ENCODE measurements at places on chromosomes 2 and 18.

DNA sequence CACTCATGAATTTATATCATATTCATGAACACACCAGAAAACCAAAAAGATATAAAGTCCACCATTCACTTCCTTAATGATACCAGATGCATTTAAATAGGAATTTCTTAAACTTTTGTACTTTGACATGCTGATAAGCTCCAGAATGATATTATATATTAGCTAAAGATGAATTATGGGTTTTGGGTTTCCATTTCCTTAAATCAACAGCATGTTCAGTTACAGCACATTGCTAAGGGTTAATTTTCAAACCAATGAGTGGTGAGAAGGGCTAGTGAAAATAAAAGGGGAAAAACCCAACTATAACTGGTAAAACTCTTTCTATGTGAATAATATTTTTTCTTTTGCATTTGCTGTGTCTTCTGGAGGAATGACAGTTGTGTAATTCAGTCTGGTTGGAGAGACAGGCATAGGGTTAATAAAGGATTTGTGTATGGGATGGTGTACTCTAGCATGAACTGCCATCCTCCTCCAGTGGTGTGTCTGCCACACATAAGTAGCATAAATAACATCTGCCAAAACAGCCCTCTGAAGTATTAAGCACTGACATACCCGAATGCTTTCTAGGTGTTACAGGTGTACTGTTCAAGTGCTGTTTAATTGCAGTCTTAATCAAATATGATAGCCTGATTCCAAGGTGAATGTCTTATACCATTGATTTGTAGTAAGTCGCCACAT lies 19.3 kb upstream of the CPS1 start:
- H3K36me3 ChIP-seq, result no peaks in the 10 kb centered on the region
- H3K27me3 ChIP-seq, result peaks cover 2% of the 10 kb centered on the region
- no peaks in the 10 kb centered on the region for H3K4me1 ChIP-seq
- DNase-seq, result no peak
- no peak overlapping the region for H3K27ac ChIP-seq

DNA sequence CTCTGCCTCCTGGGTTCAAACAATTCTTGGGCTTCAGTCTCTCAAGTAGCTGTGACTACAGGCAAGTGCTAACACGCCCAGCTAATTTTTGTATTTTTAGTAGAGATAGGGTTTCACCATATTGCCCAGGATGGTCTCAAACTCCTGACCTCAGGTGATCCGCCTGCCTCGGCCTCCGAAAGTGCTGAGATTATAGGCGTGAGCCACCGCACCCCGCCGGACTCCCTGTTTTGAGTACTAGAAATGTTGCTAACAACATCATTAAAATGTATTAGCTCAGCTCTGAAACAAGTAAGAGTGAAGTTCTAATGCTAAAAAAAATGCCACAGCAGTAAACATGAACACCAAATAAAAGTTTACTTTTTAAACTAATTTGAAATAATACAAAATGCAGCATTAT lies 937.7 kb downstream of the CPS1 start:
- no peak for DNase-seq
- H3K27me3 ChIP-seq, result no peaks in the 10 kb centered on the region
- H3K4me1 ChIP-seq, result no peaks in the 10 kb centered on the region
- no peak overlapping the region for H3K27ac ChIP-seq
- no peak overlapping the region for H3K4me3 ChIP-seq

DNA sequence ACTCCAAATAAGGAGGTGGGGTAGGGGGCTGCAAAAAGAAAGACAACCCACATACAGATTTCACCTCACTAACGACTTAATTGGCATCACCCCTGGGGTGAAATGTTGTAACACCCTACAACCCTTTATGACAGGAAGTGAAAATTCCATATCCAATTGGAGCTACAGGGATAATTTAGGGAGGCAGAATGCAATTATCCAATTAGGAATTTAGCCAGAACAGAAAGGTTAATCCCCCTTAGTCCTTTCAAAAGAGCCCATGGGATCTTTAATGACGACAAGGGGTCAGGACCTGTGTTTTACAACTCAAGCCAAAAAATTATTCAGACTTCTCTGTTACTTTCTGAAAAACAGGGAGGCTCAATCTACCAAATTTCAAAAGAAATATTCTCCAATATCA lies 1027.1 kb downstream of the TMEM182 start:
- no peak overlapping the region for H3K4me3 ChIP-seq
- DNase-seq, result no peak
- H3K36me3 ChIP-seq, result no peaks in the 10 kb centered on the region

DNA sequence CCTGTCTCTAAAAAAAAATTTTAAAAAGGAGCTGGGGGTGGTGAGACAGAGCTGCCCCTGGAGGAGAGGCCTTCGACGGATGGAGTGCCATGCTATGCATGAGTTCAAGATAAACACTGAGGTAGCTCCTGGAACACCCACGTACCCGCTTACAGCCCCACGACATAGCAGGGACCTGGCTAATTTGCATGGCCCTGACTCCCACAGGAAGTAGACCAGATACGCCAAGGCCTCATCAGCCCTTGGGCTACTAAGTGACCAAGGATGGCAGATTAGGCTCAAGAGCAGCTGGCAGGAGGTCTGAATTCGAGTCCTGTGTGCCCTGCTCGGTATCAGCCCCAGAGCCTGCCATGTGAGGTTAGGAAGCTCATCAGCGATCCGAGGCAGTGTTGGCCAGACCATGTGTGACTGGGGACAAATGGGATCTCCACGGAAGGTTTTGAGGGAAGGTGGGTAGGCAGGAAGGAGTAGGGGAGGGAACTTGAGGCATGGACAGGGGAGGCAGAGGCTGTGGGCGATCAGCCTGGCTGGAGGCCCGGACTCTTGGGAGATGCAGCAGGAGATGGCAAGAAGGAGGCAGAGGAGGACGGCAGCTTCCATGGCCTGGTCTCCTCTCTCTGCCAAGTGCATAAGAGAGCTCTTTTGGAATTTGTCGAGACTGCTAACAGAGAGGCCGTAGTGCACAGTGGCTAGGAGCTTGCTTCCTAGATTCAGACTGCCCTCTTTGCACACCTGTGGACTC lies 218.3 kb downstream of the GLI2 start:
- H3K27ac ChIP-seq, result no peak overlapping the region
- H3K27me3 ChIP-seq, result no peaks in the 10 kb centered on the region
- no peaks in the 10 kb centered on the region for H3K4me1 ChIP-seq
- H3K4me3 ChIP-seq, result no peak overlapping the region
- DNase-seq, result no peak

DNA sequence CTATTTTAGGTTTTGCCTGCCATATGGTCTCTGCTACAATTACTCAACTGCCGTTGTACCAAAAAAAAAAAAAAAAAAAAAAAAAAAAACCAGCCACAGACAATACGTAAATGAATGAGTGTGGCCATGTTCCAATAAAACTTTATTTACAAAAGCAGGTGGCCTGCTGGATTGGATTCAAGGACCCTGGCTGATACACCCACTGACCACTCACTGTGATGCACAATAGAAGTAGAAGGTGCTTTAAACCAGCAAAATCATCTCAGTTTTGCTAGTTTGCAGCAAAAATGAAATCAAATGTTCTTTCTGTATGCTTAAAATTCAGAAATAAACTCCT lies 137.4 kb downstream of the AKAIN1 start:
- peaks cover 19% of the 10 kb centered on the region for H3K4me1 ChIP-seq
- H3K27me3 ChIP-seq, result peaks cover 2% of the 10 kb centered on the region
- no peak overlapping the region for H3K27ac ChIP-seq
- no peak for DNase-seq
- H3K4me3 ChIP-seq, result no peak overlapping the region

GRCh38 chr2:11810237-11810977 lies 64.0 kb downstream of the LPIN1 start:
- peaks cover 60% of the 10 kb centered on the region for H3K36me3 ChIP-seq
- H3K4me3 ChIP-seq, result no peak overlapping the region
- peaks cover 11% of the 10 kb centered on the region for H3K4me1 ChIP-seq

GRCh38 chr2:105760191-105760590 lies 15.5 kb downstream of the NCK2 start:
- H3K4me3 ChIP-seq, result peak overlapping the region; percentile 21
- peaks cover 94% of the 10 kb centered on the region for H3K4me1 ChIP-seq
- DNase-seq, result no peak
- no peaks in the 10 kb centered on the region for H3K27me3 ChIP-seq
- H3K27ac ChIP-seq, result peak overlapping the region; percentile 87
- peaks cover 60% of the 10 kb centered on the region for H3K36me3 ChIP-seq

- DNase-seq, result no peak
- peaks cover 4% of the 10 kb centered on the region for H3K4me1 ChIP-seq
- H3K4me3 ChIP-seq, result no peak overlapping the region
- no peaks in the 10 kb centered on the region for H3K36me3 ChIP-seq
Observed at GRCh38 chr2:69817729-69818501, 11.5 kb upstream of the GMCL1 start.

GRCh38 chr2:152542995-152543481 lies 174.2 kb downstream of the PRPF40A start:
- no peak overlapping the region for H3K4me3 ChIP-seq
- DNase-seq, result no peak
- H3K4me1 ChIP-seq, result no peaks in the 10 kb centered on the region
- no peak overlapping the region for H3K27ac ChIP-seq
- H3K27me3 ChIP-seq, result no peaks in the 10 kb centered on the region

DNA sequence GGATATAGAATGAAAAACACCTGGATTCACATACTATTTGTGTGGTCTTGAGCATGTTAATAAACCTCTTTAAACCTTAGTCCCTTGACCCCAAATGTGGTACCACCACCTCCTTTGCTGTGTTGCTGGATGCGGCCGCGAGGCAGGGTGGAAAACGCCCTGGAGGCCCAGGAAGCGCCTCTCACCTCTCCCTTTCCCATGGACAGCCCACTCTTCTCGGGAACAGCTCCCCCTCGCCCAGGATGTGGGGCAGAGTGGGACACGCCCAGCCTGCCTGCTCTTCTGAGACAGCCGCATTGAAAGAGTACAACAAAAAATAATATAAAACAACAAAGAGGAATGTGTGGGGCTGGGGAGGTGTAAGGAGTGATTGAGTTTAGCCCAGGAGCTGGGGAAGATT lies 549.0 kb upstream of the ID2 start:
- no peaks in the 10 kb centered on the region for H3K36me3 ChIP-seq
- DNase-seq, result no peak
- no peaks in the 10 kb centered on the region for H3K4me1 ChIP-seq

DNA sequence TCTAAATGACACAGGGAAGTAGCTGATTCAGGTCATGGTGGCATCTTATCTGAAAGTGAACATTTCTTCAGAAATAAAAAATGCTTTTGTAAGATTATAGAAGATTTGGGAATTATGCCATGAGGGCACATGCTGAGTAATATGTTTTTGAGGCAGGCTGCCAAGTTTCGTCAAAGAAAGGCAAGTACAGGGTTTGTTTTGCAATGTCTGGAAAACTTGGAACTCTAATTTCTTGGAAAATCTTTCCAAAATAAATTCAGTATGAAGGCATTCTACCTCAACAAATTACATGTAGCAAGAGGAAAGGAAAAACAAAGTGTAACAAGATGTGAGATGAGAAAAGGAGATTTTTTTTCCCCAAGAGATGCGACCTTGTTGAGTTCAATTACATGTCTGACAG lies 167.7 kb downstream of the PLCL1 start:
- no peak for DNase-seq
- H3K4me3 ChIP-seq, result no peak overlapping the region
- peaks cover 15% of the 10 kb centered on the region for H3K4me1 ChIP-seq
- H3K27me3 ChIP-seq, result no peaks in the 10 kb centered on the region
- H3K36me3 ChIP-seq, result peaks cover 4% of the 10 kb centered on the region
